AG04449 (cell line): ENCODE measurements at places on chromosomes 1 and 21.
A peak's percentile ranks its signal among the peaks of the same experiment; 100 is the strongest.

GRCh38 chr21:45114475-45114874 lies 40.1 kb downstream of the ADARB1 start:
- no peak for DNase-seq

DNA sequence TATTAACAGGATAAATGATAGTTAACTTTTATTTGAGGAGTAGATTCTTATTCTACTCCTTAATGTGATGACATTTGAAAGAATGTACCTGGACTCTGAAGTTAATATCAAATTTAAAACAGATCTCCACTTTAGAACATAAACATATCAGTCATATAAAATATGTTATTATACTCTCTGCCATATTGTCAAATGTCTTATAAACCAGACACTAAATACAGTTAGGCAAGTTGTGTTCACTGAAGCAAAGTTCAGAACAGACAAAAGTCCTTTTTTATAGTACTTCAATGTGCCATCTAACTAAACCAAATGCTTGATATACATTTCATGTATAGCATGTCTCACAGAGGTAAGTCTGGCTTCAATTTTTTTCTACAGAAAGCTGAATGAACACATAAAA lies 285.2 kb downstream of the AKT3 start:
- DNase-seq: no peak

DNA sequence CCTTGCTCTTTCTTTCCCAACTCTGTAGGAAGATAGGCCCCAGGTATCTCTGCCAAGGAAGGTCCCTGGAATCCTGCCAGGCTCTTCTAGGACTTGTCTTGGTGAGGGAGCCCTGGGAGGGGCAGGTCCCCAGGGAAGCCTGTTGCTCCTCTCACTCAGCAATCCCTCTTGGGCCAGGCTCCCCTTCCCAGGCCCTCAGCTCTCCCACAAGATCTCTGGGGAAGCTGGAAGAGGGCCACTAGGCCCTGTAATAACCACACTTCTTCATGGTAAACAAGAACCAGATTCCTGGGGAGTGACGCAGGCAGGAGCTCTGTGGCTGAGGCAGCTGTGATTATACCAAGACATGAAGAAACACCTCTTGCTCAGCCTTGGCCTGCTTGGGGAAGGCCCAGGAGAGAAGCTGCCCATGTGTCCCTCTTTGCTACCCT lies 9.9 kb upstream of the MAPKAPK2 start:
- peak; percentile 99 for DNase-seq

GRCh38 chr1:79353224-79353623 lies 346.7 kb upstream of the ADGRL4 start:
- peak; percentile 9 for DNase-seq

DNA sequence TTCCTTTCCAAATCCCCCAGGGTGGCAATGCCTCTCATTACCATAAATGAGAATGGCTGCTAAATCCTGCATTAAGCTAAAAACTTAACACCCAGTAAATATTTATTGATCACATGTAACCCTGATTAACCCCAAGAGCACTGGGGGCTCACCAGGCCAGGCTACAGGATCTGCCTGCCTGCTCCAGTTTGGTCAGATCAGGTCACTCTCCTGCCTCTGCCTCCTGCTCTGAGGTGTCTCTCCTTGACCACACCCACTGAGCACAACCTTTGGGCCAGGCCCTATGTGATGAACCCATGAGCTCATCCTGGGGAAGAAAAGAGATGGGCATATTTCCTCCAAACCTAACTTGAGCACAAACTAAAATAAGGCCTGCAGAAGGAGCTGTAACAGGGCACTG lies 93.5 kb downstream of the TRABD2B start:
- no peak for DNase-seq

DNA sequence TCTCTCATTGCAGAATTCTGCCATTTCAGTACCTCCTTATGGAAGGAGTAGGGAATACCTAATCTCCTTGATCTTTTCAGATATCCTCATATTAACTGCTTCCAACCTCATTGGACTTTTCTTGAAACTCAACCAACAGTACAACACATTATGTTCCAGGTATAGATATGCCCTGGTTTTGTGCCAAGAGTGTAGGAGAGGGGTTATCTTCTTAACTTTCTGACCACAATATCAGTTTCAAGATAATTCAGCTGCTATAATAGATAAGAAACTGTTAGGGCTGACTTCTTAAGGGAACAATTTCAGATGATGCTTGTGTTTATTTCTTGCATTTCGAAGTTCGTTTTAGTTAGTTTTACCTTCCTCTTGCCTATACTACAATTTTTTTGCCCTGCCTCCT lies 2.1 kb upstream of the LPGAT1 start:
- no peak for DNase-seq

DNA sequence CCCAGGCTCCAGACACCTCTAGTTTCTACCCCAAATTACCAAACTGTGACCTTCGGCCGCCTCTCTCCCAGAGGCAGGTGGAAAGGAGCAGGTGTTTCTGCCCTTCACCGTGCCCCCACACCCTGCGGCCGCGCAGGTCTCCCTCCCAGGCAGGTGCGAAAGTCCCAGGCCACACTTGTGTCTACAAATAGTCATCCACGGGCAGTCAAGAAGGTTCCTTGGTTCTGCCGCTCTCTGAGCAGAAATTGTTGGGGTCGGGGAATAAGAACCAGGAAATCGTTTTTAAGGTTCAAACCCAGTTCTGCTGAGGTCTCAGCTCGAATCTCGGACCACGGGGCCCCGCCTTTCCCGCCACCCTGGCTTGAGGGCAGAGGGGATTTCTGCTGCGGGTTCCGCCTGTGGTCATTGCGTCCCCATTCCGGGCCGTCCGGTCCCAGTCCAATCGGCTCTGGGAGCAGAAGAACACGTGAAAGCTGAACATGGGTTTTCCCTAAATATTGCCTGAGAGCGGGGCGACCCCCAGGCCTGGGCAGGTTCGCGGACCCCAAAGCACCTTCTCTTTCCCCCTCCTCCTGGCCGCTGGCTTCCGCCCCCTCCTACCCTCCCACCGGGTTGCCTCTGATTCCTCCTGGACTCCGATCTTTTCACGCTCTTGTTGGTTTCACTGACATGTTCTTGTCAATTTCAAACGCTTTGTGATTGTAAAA lies 1.2 kb upstream of the ATF3 start:
- DNase-seq: no peak

- DNase-seq: no peak
These were observed 15.1 kb downstream of the PLEKHO1 start for GRCh38 chr1:150164779-150165178.

DNA sequence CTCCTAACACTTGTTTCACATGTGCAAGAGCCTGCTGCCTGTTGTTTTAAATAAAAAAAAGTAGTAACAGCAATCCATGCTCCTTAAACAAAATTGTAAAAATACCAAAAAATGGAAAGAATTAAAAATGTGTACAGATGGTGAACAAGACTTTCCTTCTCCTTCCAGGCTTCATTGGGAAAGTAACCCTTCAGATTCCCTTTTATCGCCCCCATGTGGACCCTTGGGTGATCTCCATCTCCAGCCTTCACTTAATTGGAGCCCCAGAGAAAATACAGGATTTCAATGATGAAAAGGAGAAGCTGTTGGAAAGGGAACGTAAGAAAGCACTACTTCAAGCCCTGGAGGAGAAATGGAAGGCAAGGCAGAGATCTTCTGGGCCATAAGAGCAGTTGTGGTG lies 14.2 kb downstream of the VPS13D start:
- no peak for DNase-seq

DNA sequence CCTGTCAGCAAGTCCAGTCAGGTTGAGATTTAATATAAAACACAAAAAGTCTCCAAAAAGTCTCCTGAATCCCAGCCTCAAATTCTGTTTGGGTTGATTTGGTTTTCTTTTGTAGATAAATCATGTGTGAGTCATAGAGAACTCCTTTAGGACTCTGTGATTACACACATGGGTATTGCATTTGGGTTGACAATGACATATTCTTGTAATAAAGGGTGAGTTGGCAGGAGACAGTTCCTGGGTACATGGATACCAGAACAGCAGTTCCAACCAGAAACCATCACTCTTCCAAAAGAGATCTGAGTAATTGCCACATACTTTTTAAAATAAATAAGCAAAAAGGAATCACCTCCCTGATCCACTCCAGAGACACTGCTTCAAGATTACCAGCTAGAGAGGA lies 8.9 kb downstream of the CR2 start:
- no peak for DNase-seq
